ENCODE measurements at places on chromosomes 4 and X.
A peak's percentile ranks its signal among the peaks of the same experiment; 100 is the strongest.

- no peak for DNase-seq
- no peak overlapping the region for H3K27ac ChIP-seq
- no peaks in the 10 kb centered on the region for H3K36me3 ChIP-seq
- H3K4me3 ChIP-seq = no peak overlapping the region
Measured at GRCh38 chr4:44186850-44187246, 261.8 kb downstream of the KCTD8 start.

GRCh38 chrX:124125471-124125870 lies 164.0 kb downstream of the STAG2 start:
- no peak for DNase-seq
- no peak overlapping the region for H3K27ac ChIP-seq
- no peaks in the 10 kb centered on the region for H3K27me3 ChIP-seq
- no peaks in the 10 kb centered on the region for H3K4me1 ChIP-seq

GRCh38 chr4:182741914-182742313 lies 175.3 kb downstream of the DCTD start:
- H3K4me3 ChIP-seq = no peak overlapping the region
- no peaks in the 10 kb centered on the region for H3K27me3 ChIP-seq
- H3K27ac ChIP-seq = no peak overlapping the region
- H3K36me3 ChIP-seq = no peaks in the 10 kb centered on the region
- no peak for DNase-seq
- H3K4me1 ChIP-seq = no peaks in the 10 kb centered on the region

DNA sequence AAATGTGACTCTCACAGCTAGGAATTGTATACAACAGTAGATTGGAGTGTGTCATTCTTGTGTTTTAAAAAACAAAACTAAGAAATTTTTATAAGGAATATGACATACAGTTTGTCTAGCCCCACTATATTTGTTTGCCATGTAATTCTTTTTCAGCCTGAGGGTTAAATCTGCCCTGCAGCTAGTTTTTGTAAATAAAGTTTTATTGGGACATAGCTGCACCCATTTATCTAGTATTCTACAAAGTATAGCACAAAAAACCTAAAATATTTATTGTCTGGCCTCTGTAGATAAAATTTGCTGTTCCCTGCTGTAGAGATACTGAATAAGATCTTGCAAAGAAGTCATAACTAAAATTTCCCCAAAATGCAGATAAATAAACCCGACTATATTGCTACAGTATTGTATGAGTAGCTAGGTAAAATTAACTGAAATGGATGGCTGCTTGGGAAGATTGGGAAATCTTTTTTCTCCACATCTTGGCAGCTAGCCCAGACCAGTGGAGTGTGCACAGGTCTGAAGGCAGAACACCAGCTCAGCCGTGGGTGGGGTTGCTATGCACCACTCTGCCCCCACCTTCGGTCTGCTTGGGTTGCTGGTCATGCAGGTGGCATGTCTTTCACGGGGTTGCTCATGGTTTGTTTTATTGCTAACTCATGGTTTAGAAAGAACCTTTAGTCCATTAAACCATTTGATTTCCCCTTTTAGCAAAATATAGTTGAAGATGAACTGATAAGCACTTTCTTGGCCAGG lies 127.9 kb downstream of the KLHL8 start:
- H3K27ac ChIP-seq = peak overlapping the region; percentile 49
- H3K27me3 ChIP-seq = no peaks in the 10 kb centered on the region
- H3K4me3 ChIP-seq = no peak overlapping the region
- peaks cover 26% of the 10 kb centered on the region for H3K4me1 ChIP-seq
- DNase-seq = no peak

All from esophagus muscularis mucosa (tissue), 4 donors.